ENCODE measurements at places on chromosomes 1 and 21.

DNA sequence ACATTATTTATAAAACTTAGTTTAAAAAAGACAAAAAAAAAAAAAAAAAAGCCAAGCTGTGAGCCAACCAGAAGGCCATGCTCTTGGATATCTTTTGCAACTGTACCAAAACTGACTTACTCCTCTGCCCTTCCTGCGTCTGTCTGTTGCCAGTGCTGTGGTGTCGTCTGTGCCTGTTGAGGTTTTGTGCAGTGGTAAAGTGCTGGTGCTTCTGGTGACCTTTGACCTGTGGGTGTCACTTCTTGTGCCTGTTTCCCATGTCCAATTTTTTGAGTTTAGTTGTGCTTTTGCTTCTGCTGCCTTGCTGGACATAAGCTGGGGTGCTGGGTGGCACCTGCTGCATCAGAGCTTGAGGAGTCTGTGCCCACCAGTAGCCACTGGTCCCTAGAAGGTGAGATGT, 41.4 kb downstream of the RNF187 start:
- no peak for DNase-seq

DNA sequence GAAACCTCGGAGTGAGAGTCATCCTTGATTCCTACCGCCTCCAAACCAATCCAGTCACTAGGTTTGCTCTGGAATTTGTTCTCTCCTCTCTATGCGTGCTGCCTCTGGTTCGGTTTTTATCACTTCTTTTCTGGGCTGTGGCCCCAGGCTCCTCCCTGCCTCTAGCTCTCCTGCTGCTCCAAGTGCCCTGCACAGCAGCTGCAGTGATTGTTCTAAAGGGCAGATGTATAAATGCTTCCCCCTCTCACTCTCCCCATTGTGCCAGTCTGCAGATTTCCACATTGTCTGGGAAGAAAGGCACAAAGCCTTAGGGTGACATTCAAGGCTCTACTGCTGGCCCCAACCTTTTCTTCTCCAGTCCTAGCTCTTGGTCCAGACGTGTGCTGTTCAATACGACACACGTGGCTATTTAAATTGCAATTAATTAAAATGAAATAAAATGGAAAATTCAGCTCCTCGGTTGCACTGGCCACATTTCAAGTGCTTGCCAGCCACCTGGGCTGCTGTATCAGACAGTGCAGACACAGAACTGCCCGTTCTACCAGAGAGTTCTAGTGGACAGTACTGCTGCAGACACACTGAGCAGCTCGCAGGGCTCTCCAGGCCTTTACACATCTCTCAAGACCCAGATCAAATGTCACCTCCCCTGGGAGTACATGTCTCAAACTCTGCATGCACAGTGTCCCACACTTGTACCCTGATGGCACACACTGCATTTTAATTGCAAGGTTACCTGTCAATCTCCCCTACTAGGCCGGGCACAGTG, 12.4 kb downstream of the TRIM62 start:
- no peak for DNase-seq

DNA sequence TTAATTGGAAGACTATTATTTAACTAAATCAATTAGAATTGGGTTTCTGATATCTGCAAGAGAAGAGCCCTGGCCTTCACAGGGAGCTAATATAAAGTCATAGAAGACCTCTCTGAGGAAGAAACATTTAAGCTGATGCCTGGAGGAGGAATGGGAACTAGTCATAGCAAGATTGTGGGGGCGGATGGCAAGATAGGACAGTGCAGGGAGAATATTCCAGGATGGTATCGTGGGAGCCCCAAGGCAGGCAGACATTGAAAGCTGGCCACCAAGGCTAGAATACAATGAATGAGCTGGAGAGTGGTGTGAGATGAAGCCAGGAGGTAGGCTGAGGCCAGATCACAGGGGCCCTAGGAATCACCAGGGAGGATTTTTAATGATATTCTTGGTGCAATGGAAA, 20.8 kb upstream of the MYSM1 start:
- DNase-seq = no peak

GRCh38 chr1:54378157-54378873, 27.9 kb downstream of the SSBP3 start:
- no peak for DNase-seq

GRCh38 chr1:231264642-231265041, 23.6 kb downstream of the GNPAT start:
- DNase-seq = no peak

DNA sequence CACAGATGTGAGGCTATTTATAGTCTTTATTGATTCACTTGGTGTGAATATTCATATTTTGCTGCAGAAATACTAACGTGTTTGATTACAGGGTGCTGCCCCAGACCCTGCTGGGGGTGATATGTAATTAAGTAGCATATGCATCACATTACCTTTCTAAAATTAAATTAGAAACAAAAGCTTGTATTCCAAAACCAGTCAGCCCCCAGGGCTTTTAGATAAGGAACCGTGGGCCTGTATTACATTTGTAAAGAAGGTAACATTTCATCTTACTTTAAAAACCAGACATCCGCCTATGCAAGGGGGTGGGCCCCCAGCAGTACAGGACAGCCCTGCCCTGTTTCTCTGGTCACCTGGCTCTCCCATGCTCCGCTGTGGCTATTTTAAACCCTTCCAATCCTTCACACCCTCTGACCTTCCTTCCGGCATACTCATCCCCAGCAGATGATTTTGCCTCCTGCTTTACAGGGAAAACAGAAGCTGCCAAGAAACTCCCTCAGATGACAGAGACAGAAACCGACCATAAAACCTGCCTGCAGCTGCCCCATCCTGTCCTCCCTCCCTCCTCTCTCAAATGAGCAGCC, 22.0 kb upstream of the KCNC4 start:
- DNase-seq = peak; percentile 50

DNA sequence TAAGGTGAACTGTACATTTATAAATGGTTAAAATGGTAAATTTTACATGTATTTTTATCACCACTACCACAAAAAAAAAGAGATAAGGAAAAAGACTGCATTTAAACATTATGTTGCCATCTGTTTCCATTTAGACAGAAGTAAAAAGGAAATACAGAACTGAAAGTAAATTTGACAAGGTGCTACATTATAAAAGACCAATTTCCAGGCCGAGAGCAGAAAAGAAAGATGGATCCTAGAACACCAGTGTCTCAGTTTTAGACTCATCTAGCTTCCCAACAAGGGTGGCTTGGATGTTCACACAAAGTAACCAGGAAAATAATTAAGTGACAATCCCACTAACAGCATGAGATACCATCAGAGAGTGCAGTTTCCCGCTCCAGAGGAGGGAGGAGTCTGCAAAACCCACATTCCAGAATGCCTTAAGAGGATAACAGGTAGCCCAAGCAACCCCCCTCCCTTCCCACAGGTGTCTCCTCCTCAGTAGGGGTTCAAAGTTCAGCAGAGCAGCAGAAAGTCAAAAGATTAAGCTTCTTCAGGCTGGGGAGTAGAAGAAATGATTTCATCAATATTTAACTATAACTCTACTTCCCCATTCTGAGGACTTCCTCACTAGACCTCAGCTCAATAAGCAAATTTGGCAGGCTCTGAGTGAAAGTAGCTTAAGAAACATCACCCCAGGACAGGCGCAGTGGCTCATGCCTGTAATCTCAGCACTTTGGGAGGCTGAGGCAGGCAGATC, 11.8 kb downstream of the TPM3 start:
- DNase-seq = no peak

GRCh38 chr1:42392255-42392654, 11.7 kb downstream of the RIMKLA start:
- no peak for DNase-seq

- DNase-seq = no peak
These were observed 33.9 kb upstream of the FAM78B start for GRCh38 chr1:166200743-166201142.

- DNase-seq = no peak
These were observed 361.9 kb downstream of the SIPA1L2 start for GRCh38 chr1:232267837-232268598.

DNA sequence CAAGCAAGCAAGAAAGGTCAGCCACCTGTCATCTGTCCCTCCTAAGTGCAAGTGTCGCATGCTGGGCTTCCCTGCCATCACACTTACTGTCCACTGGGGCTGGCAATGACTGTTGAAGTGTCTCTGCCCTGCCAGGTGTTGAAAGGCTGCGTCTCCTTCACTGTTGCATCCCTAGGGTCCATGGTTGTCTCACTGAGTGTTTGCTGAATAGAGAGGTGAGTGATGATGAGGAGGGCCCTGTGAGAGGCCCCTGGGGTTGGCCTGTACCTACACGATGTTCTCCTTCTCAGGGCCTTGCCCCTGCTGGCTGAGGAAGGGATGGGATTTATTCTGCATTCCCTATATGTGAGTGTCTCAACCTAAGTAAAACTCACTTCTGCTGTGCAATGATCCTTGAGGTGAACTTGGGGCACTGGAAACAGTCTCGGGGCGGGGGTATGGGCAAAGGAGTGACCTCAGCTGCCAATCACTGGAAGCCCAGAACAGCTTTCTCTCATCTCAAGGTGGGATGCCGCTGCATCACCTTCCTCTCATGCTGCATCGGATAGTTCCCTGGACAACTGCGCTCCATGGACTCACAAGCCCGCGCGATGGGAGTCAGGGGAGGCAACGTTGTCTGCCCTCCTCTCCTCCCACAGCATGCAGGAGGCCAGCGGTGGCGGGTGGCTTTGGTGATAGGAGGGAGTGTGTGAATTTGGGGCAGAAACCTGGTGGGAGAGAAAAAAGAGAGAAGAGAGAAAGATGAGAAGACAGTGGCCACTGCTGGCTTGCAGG, 35.8 kb upstream of the SOX13 start:
- no peak for DNase-seq

DNA sequence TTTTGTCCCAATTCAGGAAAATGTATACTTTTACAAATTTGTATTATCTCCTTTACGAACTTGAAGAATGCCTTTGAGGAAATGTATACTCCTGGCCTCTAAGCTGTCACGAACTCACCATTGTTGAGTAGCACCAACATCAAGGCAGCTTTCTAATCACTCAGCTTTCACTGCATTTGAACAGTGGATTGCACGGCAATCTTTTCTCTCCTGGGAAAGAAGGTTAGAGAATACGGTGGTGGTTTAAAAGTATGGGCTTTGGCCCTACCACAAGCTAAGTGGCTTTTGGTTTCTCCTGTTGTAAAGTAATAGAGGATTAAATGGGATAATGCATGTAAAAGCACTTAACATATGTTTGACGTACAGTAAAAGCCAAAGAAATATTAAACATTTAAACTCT, 57.8 kb downstream of the CNST start:
- no peak for DNase-seq

DNA sequence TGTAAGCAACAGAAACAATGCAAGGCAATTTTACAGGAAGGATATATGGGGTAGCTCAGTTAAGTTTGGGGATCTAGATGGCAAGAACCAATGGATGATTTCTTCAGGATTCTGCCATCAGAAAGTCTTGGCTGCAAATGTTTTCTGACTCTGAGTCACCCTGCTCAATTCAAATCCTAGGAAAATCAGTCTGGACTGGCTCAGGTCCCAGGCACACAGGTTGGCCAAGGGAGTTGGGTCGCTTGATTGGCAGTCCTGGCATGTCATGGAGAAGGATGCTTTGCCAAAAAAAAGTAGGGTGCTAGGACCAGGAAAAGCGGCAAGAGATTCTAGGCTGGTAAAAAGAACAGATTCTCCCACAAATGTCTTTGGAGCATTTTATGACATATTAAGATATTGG, 28.9 kb upstream of the S1PR1 start:
- peak; percentile 91 for DNase-seq

DNA sequence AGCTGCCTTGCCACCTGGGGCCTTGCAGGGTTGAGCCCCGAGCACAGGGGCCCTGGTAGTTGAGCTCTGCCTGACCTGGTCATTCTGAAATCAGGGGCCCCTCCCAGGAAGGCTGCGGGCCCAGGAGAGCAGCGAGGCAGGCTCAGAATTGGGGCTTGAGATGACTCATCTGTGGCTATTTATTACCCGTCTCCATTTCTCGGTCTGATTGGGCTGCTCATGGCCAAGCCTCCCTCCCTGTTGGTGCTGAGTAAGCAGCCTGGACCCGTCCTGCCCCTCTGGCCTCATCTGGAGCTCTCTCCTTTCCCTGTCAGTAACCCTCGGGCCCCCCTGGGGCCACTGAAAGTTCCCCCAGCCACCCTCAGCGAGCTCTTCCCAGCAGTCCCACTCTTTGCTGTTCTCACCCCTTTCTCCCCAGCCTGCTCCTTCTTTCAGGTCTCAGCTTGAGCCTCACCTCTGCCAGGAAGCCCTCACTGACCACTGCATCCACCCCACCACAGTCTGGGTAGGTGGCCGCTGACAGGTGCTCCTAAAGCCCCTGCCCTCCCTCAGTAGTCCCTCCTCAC, 11.0 kb upstream of the TNFRSF8 start:
- peak; percentile 35 for DNase-seq

DNA sequence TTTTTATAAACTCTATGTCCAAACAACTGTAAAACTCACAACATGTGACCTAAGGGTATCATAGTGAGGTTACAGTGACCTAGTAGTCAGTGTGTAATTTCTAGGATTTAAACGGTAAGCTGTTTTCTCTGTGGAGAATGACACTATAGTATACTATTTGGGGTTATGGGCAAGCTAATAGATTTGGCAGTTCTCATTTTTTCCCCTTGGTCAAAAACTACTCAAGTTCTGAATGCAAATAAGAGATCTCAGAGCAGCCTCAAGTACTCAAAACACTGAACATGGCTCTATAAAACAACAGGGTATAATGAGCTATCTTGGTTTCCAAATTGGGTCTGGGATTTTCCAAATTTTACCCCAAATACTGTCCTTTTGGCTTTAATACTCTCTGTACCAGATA, 88.5 kb upstream of the HMCN1 start:
- no peak for DNase-seq

- DNase-seq = no peak
These were observed 16.8 kb downstream of the RPS6KA1 start for GRCh38 chr1:26546375-26546774.

DNA sequence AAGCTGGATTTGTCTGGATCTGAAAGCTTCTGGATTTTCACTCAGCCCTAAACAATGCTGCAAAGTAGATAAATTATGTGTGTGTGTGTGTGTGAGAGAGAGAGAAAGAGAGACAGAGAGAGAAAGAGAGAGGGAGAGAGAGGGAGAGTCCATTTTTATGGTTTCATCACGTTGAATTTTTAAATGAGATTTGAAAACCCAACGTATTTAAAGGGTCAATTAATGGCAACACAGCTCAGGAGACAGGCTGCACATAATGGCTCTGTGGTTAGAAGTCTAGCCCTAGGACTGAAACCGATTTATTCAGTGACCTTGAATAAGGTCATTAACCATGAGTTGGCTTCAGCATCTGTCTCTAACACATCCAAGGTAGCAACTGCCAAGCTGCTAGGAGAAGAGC, 35.3 kb upstream of the FMN2 start:
- DNase-seq = no peak

Data from NCI-H446 (cell line).